AG09309 (cell line): ENCODE measurements at places on chromosomes 7 and 10.

DNA sequence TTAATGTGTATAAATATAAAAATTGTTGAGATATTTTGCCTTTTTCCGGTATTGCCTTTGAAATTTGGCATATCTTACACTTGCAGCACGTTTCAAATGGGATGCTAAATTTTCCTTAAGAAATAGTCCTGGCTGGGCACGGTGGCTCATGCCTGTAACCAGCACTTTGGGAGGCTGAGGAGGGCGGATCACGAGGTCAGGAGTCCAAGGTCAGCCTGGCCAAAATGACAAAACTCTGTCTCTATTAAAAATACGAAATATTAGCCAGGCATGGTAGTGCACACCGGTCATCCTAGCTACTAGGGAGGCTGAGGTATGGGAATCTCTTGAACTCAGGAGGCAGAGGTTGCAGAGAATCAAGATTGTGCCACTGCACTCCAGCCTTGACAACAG lies 220.2 kb downstream of the PTEN start:
- no peak for DNase-seq

DNA sequence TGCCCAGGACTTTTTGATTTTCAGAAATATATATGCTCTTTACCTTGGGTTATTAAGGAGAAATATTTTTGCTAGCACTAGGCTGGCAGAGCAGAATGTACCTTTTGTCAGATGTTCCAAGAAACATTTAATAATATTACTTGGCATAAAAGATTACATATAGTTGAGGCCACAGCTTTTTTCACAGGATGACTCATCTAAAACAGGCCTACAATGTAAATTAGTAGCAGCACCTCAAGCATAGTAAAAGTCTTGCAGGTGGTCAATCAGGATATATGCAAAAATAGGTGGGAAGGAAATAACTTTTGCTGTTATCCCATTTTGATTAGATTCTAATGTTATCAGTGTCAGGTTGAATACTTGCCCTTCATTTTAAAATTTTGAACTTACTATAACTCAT lies 14.9 kb upstream of the ITGB1 start:
- DNase-seq, result no peak

DNA sequence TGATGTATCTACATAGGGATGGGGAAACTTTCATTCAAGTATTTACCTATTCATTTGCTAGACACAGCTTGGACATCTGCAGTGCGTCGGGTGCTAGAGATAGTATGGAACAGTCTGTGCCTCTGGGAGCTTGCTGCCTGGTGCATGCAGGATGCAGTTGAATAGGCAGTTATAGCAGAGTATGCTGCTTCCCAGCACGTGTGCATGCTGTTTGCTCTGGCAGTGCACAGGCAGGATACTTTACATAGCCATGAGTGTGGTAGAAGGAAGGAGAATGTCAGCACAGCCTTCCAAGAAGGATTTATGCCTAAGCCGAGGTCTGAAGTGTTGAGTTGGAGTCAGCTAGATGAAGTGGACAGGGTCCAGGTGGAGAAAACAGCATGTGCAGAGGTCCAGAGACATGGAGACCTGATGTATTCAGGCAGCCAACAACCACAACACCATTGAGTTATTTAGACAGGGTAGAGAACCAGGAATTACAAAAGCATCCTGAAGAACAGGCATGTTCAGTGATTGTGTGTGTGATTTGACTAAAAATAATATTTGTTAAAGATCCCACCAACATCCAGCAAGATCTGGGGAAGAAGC lies 8.1 kb downstream of the MAP3K8 start:
- DNase-seq, result no peak

- no peak for DNase-seq
These were observed 1093.3 kb upstream of the C7orf33 start for GRCh38 chr7:147497246-147497645.

DNA sequence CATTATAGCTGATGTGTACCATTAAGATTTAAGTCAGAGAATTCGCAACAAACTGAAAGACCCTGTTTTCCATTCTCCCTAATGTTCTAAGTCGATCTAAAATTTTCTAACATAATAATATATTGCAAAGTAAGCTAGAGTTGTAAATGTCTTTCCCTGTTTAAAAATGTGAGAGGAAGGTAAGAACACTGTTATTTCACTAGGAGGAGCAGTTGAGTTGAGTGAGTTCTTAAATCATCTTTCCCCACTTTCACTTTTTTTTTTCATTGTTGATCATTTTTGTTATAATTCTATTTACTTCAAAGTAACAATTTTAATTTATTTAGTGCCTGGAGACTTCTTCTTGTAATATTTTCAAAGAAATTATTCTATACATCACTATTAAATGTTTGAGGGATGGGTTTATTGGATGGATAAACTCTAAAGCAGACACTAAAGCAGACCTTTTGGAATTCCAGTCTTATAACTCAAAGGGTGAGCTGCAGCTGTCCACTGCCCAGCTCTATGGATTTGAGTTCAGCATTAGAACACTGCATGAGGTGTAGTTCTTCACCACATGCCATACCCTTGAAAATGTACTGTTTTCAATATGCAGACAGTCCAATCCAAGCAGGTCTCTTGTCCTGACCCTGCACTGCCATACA lies 181.3 kb upstream of the FZD1 start:
- no peak for DNase-seq

- no peak for DNase-seq
These were observed 22.7 kb downstream of the ARL3 start for GRCh38 chr10:102691285-102692066.

DNA sequence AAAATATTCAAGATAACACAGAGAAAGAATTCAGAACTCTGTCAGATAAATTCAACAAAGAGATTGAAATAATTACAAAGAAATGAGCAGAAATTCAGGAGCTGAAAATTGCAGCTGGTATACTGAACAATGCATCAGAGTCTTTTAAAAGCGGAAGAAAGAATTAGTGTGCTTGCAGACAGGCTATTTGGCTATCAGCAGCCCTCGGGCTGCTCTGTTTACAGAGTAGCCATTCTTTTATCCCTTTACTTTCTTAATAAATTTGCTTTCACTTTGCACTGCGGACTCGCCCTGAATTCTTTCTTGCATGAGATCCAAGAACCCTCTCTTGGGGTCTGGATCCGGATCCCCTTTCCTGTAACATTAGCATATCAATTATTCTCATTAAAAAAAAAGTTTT lies 1040.0 kb downstream of the SORCS3 start:
- no peak for DNase-seq

- DNase-seq, result no peak
These were observed 281.2 kb downstream of the SKAP2 start for GRCh38 chr7:26583094-26583648.

- no peak for DNase-seq
These were observed 41.2 kb upstream of the SDK1 start for GRCh38 chr7:3259711-3260400.

GRCh38 chr7:1602386-1602785 lies 32.6 kb upstream of the PSMG3 start:
- no peak for DNase-seq

- DNase-seq, result no peak
These were observed 188.5 kb upstream of the KLF14 start for GRCh38 chr7:130922206-130923112.

GRCh38 chr10:972763-973162 lies 15.5 kb upstream of the GTPBP4 start:
- DNase-seq, result no peak

GRCh38 chr10:107498983-107499382 lies 334.5 kb upstream of the SORCS1 start:
- no peak for DNase-seq

GRCh38 chr7:157210682-157211081 lies 72.0 kb downstream of the UBE3C start:
- DNase-seq, result no peak

DNA sequence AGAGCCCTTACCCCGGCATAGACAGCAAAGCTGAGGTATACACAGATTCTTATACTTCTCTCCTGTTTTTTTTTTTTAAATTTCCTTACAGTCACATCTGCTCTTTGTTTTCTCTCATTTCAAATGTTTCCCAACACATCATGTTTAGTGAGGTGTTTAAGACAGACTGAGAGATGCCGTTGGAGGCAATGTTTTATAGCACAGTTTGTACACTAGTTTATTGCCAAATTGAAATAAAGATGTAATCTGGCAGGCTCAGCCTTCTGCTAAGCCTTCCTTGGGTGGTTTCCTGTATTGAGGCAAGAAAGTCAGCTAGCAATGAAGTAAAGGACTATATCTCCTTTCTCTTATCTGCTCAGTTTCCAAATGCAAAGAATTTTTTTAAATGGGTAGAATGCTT lies 393.4 kb downstream of the SORCS1 start:
- no peak for DNase-seq

DNA sequence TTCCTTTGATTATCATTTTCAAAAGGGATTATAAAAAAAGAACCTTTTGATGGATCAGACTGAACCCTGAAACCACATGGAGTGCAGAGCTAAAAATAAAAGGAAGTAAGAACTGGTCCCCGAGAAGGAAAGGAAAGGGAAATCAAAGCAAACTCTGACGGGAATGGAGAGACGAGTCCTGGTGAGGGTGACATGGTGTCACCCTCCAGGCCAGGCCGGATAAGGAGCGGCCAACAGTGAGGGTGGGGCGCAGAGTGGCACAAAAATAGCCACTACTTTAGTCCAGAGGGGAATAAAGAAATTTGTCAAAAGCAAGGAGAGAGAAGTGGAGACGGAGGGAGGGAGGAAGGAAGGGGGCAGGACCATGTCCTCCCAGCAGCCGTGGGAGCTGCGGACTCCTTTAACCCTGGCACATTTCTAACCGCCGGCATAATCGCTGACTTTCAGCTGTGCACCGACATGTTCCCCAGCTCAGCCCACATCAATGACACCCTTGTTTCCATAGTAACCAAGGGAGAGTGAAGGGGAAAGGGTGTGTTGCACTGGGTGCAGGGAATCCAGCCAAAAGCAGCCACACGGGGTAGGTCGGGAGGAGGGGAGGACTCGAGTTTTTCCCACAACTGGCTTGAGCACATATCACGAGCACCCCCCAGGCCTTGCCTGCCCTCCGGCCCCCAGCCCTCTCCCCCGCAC lies 29.7 kb downstream of the TRIM8 start:
- no peak for DNase-seq
